ENCODE measurements at places on chromosomes 12 and 14.

DNA sequence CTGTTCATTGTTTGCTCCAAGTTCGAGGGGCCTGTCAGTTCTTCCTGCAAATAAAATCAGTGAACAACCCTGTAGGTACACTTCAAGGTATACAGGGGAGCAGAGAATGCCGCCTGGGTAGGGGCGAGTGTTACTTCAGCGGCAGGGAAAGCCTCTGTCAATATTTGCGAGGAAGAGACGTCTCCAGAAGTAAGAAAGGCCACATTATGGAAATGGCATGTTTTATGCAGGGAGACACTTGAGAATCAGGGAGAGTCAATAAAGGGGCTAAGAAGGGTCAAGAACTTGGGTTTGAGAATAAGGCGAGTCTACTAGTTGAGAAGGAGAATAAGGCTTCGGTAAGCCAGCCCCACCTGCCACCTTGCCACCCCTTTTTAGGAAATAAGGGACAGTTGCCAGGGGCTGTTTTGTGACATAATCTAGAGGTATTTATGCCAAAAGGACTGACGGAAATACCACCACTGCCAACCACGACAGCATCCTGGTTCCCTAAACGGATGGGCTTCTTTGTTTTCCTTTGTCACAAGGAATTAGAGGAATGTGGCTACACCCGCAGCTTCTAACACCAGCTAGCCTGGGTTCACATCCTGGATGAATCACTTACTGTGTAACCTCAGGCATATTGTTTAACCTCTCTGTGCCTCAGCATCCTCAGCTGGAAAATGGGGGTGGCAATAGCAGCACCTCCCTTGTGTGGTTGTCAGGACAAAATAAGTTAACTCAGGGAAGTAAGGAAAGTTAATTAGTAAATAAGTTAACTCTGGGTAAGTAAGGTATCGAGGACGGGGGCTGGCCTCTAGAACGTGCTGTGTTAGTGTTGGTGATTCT lies 67.7 kb downstream of the EID3 start:
- DNase-seq, result no peak

- DNase-seq, result no peak
These were observed 14.7 kb downstream of the ZNF641 start for GRCh38 chr12:48336061-48336460.

GRCh38 chr12:116273813-116274550 lies 3.5 kb downstream of the MED13L start:
- no peak for DNase-seq

DNA sequence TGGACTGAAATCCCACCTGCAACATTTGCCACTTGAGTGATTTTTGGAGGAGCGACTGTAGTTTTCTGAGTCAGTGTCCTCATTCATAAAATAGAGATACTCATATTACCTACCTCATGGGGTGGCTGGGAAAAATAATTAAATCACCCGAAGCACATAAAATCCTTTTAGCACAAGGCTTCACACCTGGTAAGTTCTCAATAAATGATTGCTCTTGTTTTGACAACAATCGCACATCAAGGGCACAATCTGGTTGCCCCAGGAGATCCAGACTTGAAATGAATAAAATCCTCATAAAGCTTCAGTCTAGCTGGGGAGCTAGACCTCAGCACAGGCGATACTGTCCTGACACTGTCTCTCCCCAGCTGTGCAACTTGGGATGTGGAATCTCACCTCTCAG lies 76.0 kb upstream of the CCDC60 start:
- no peak for DNase-seq

DNA sequence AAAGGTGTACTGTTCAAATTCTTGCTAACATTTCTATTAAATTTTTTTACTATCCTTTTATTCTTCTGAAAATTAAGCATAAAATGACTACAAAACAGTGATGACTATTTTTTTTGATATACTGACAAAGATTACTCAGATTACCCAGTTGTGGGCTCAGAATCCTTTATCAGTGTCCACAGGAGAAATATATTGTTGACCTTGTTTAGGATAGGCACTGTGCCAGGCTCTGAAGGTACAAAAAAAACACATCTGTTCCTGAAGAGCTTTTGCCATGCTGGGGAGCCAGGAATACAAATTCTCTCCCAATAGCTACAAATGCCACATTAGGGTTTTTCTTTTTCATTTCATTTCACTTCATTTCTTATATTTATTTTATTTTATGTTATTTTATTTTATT lies 26.9 kb upstream of the GCH1 start:
- DNase-seq, result no peak

DNA sequence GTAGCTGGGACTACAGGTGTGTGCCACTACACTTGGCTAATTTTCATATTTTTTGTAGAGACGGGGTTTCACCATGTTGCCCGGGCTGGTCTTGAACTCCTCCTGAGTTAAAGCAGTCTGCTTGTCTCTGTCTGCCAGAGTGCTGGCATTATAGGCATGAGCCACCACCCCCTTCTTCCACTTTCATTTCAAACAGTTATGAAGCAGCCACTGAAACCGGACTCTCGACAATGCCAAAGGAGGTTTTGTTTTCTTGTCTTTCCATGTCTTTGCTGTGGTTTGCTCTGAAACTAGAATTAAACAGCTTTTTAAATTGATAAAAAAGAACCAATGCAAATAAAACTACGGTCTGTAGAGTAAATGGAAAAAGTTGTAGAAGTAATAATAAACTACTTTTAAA lies 30.4 kb downstream of the RAP1B start:
- no peak for DNase-seq

- no peak for DNase-seq
These were observed 56.8 kb downstream of the DUSP16 start for GRCh38 chr12:12505544-12506495.

GRCh38 chr12:30573145-30573544 lies 122.5 kb downstream of the IPO8 start:
- DNase-seq, result no peak

DNA sequence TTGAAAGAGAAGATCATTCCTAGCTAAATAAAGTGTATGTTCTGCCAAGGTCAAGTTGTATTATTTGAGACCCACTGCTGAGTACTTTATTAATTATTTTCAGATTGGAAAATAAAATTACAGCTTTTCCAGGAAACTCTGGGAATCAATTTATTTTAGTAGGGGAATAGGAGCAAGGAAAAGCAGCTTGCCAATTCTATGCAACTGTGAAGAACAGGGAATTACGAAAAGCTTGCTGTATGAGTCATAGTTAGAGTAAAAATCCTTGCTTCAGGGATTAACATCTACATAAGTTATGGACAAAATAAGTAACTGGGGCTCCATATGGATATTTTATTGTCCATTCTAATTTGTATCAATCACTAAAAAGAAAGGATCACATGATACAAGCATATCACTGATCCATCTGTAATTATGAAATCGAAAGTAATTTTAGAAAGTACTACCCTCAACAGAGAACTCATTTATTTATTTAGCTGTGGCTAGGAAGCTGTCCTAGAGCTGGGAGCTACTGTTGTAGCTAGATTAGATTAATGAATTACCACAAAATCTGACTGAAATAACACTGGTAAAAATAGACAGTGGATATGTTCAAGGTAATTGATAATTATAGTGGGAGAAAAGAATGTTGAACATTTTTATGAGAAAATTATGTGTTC lies 303.5 kb upstream of the NPAS3 start:
- DNase-seq, result no peak

- no peak for DNase-seq
These were observed 423.3 kb upstream of the GARIN6 start for GRCh38 chr12:99224237-99224636.

DNA sequence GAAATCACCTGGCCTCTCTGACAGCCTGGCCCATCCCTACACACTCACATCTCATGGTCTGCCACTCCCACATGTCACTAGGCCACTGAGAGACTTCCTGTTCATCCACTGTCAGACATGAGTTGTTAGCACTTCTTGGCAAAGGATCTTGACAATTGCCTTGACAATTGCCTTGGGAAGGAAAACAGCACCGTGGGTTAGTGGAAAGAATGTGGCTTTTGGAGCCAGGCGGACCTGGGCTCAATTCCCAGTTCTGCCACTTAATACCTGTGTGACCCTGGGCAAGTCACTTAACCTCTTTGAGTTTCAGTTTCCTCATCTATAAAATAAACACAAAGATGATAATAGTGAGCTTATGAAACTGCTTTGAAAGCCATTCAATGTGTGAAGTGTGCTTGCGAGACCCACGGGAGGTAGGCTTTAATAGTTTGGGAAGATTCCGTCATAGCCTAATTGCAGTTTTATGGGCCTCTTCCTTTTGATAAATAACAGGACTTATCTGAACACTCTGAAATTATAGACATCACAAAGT lies 250.4 kb downstream of the C12orf75 start:
- no peak for DNase-seq

DNA sequence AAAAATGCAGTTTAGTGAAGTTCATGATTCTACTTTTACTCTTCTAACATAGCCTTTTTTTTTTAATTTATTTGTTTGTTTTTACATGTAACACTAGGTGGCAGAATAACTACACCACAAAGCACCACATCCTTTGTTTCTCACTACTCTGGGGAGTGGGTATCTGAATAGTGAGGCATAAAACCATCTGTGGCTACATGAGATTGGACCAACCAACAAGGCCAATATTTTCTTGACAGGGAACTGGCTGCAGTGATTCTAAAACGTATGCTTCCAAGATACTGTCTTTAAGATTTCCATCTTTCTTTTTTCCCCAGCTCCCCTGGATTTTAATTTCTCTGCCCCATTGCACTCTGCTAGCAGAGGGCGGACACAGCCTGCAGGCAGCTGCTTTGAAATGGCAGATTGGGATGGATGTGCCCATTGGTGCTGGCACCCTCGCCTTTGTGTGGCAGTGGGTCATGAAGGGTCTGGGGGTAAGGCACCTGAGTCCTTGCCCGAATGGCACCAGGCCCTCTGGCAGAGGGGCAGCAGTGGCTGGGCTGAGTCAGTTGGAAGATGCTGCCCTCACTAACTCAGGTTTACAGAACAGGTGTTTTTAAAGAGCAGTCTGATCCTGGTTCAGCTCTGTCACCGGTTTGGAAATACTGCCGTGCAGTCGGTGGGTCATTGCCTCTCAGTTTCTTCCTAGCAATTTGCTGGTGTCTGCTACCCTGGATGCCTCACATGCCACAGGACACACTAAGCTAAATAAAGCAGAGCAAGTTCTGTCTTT lies 429.1 kb downstream of the RAD51B start:
- no peak for DNase-seq

DNA sequence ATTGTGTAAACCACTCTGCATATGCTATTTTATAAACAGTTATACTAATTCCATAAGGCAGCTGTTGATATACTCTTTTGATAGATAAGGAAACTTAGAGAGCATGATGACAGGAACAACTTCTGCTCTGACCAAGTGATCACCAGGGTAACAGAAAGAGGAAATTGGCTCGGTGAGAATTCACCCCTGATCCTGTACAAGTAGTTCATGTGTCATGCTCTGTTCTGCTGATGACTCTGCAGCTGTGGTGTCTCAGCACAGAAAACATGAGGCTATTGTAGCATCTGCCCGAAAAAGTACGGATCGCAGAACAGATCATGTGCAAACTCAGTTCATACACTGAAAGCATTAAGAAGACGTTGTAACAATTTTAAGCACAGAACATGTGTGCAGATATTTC lies 345.0 kb downstream of the LRIG3 start:
- no peak for DNase-seq

GRCh38 chr14:61569812-61570548 lies 125.3 kb upstream of the HIF1A start:
- no peak for DNase-seq

GRCh38 chr12:50690925-50691324 lies 73.0 kb upstream of the ATF1 start:
- DNase-seq, result no peak

DNA sequence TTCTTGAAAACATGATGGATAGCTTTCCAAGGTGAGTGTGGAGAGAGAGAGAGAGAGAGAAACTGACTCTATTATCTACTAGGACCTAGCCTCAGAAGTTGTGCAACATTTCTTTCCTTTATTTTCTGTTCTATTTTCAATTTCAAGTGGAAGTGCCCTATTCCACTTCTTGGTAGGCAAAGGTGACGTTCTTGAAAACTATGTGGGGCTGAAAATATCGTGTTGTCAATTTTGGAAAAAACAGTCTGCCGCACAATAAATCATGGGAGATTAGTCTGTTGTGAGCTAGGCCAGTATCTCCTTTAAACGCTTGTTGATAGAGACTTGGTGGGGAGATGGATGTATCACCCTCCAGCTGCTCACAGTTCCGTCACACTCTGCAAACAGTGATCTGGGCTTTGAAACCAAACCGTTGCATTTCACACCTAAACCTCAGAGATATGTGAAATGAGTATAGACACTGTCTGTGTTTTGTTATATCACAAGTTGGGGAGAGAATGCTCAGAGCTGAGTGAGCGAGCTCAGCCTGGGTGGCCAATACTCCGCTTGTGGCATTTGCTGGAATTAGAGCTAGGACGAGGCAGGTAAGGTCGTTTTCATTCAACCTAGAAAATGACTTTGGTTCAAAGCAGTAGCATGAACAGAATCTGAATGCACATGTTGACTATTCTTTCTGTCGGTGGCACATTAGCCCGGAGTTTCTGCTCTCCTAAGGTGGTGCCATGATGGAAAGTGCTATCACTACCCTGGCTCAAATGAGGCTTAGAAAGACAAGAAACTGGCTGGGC lies 75.1 kb upstream of the ST8SIA1 start:
- DNase-seq, result no peak

DNA sequence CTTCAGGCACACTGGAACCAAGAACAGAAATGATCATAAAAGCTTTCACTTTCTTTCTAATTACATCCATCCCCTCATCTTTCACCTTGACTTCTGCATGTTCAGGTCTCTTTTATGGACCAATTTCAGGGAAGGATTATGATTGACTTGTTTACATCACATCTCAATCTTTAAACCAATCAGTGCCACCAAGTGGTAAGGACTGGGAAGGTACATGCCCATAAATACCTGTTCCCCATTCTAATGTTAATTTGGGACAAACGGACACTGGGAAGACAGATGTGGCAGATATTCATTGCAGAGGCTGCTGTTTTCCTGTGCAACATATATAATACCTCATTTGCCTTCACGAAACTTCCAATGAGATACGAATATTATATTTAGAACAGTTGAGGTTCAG lies 978.1 kb downstream of the GALC start:
- DNase-seq, result no peak

- no peak for DNase-seq
These were observed 11.9 kb downstream of the PTGDR start for GRCh38 chr14:52279408-52279807.

All from activated gamma-delta T cell (primary cell).